ENCODE measurements at places on chromosomes 7 and 10.

- no peak for DNase-seq
Measured at GRCh38 chr7:36526863-36527548, 137.3 kb downstream of the ANLN start.

GRCh38 chr10:122293156-122293960, 22.3 kb downstream of the BTBD16 start:
- DNase-seq: no peak

- no peak for DNase-seq
Measured at GRCh38 chr10:7264313-7264756, 146.5 kb downstream of the SFMBT2 start.

- no peak for DNase-seq
Measured at GRCh38 chr10:114974625-114975024, 36.6 kb downstream of the TRUB1 start.

GRCh38 chr10:85642421-85643170, 724.0 kb downstream of the GRID1 start:
- DNase-seq: peak; percentile 83

- DNase-seq: no peak
Measured at GRCh38 chr10:25694206-25694933, 239.7 kb upstream of the MYO3A start.

- no peak for DNase-seq
Measured at GRCh38 chr7:131090886-131091692, 236.6 kb upstream of the MKLN1 start.

DNA sequence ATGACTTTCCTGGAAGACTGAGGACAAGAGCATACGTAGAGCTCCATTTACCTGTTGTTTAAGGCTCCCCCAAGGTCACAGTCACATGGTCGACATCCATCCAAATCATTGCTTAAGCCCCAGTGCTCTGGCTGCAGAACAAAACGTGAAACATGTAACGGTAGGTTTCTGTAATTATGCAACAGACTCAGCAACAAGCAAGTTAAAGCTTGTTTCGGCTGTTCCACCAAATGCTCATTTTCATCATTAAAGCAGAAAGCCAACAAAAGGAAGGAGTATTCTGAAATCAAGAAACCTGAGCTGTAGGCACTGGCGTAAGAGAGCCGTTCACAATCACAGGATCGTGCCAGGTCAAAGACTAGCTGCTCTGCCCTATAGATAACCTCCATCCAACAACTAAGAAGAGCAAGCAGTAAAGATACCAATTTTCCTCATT, 30.0 kb downstream of the LAMB1 start:
- no peak for DNase-seq

DNA sequence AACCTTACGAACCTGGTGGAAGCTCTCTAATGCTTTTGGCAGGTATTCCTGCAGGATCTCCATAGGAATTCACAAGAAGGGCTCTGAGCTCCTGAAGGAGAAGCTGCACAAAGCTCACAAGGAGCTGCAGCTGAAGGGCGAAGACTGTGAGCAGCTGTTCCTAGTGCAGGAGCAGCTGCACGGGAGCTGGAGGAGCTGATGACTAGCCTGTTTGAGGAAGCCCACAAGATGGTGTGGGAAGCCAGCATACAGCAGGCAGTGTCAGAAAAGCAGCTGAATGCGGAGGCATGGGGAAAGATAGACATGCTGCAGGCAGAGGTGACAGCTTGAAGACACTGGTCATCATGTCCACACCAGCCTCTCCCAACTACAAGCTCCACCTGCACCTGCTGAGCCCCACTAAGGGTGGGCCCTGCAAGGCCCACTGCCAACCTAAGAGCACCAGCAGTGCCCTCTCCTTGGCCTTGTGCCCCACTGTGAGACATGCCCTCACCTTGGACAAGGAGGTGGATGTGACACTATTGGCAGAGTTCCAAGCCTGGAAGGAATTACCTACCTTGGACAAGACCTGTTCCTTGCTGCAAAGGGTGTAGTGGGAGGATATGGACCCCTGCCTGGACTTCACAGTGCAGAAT, 250.6 kb downstream of the BBS9 start:
- peak; percentile 11 for DNase-seq

GRCh38 chr7:26375726-26376174, 84.1 kb downstream of the SNX10 start:
- peak; percentile 64 for DNase-seq

GRCh38 chr7:135190703-135191102, 20.2 kb upstream of the CYREN start:
- no peak for DNase-seq

DNA sequence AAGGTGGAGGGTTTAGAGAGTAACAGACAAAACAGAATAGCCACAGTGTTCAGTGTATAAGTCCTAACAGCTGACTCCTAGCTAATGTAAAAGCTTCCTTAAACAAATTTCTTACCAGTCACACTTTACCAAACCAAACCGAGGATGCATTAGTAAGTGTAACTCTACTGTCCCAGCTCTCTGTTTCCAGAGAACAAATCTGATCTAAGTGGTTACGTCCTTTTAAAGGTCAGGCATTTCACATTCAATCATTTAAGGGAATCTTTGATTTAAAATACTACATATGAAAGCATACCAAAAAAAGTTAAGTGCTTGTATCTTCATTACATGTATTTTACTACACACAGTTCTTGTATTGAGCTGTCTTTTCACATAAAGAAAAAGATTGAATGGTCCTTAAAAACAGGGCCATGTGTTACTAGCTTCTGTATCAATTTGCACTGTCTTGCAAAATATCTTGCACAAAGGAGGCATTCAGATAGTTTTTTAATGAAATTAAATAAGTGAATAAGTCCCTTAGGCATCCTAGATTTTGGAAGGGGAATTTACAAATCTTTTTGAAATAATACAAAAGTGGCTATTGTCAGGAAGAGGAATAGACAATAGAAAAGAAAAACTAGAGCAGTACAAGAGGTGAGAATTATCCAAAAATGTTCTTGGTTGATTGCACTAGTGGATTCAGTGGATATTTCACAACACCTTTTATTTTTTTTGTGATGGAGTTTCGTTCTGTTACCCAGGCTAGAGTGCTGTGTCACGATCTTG, 58.4 kb upstream of the SPOCK2 start:
- no peak for DNase-seq

DNA sequence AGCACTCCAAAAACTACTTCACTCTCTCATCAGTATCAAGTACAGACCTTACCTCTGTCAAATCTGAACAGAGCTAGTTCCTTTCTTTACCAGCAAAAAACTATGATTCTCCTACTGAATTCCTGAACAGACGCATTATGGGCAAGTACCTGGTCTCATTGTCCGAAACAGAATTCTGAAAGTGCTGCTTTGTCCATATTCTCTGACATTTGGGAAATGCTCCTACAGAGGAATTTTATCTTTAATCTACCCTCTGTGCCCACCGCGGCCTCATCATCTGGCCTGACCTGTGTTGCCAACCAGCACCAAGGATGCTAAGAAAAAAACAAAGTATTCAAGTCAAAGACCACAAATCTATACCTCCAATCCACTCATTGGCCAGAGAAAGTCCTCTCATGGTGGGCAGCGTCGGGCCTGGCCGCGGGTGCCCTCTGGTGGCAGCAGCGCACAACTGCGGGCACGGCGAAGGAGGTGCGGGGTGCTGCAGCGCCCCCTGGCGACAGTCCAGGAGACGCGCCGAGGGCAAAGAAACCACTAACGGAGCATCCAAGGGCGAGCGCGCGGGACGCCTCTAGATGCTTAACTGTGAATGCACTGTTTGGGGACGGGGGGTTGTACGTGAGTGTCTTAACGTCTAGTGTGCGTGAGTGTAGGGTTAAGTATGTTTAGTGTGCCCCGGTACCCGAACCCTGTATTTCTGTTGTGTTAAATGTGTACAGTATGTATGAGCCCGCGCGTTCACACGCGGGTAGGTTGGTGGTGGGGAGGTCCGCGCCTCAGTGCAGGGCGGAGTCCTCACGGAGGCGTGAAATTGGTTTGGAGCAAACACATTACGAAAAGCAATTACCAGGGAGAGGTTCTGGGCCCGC, 5.0 kb upstream of the GBX1 start:
- DNase-seq: no peak

GRCh38 chr10:55174419-55174818, 373.4 kb upstream of the PCDH15 start:
- no peak for DNase-seq

- no peak for DNase-seq
Measured at GRCh38 chr10:16891375-16892313, 74.4 kb upstream of the RSU1 start.

- no peak for DNase-seq
Measured at GRCh38 chr7:154853727-154854095, 149.2 kb downstream of the PAXIP1 start.

- no peak for DNase-seq
Measured at GRCh38 chr10:133278577-133279265, 2.1 kb upstream of the ADAM8 start.

DNA sequence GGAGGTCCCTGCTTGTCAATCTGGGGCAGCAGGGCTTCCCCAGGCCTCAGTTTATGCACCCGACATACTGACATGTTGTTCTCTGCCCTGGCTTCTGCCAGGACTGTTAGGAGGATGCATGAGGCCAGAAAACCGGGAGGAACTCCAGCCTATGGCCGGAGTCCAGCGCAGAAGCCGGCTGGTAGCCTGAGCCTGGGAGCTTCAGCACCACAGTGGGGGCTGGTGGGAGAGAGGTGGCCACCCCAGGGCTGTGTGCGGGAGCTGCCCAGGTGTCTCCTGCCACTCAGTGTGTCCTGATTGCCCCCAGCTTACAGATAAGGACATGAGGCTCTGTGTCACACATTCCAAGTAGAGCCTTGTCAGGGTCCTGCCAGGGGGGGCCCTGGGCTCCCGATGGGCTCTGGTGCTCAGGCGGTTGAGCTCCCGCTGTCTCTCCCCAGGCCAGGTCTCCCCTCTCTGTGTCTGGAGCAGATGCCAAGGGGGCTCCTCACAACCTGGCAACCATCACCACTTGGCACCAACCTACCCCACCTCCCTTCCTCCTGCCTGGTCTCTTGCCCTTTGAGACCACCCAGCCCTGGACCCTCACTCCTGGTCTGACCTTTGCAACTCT, 32.3 kb downstream of the PPIF start:
- no peak for DNase-seq

GRCh38 chr10:133444342-133445267, 9.1 kb upstream of the SCART1 start:
- DNase-seq: no peak

- DNase-seq: no peak
Measured at GRCh38 chr7:66557214-66558200, 71.2 kb upstream of the KCTD7 start.

- no peak for DNase-seq
Measured at GRCh38 chr7:100079024-100079560, 2.4 kb downstream of the ZNF3 start.
